ENCODE measurements at places on chromosomes 7 and 10.

DNA sequence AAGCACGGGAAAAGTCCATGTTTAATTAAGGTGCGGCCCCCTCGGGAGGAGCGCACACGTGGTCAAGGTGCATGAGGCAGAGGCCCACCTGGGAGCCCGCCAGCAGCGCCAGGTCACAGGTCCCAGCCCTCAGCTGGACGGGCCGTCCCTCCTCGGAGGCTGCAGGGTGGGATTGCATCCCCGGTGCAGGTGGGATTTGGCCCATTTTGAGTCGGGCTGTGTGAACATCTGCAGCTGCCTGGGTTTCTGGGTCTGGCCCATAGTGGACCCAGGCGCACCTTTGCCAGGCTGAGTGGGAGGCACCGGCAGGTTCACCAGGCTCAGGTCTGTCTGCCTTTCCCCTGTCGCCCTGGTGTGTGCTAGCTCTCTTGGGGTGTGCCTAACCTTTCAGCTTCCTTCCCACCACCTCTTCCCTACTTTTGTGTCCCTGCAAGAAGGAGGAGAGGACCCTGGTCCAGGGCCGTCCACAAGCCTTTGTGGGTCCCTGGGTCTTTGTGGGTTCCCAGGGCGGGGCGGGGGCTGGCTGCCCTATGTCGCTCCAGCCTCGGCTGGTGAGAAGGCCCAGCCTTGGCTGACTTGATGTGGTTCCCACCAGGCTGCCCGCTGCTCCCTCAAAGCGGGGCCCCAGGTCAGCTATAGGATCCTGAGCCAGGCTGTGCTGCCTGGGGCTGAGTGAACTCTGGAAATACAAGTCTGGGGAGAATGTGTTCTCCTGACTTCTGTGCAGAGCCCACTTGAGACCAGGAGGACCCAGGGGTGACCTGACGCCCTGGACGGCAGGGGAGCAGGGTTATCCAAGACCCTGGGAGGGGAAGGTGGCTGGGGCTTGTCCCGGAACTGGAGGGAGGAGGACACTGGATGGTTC lies 186.7 kb upstream of the SHH start:
- no peak for DNase-seq

- DNase-seq = no peak
These were observed 74.1 kb downstream of the ITIH5 start for GRCh38 chr10:7592627-7593026.

DNA sequence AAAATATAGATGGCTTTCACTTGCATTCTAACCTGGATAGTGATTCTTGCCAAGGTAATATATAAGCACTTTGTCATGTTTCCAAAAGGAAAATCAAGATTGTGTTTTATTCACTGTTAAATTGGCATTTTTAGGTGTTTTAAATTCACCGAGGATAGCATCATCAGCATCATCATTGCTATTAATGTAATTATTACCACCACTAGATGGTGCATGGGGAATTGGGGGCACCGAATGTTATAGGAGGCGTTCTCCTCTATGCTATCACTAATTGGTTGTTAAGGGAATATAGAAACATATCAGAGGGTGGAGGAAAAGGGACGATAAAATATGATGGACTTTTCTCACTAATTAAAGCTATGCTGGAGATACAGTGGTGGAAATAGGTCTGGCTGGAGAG lies 95.5 kb downstream of the CELF2 start:
- DNase-seq = no peak

DNA sequence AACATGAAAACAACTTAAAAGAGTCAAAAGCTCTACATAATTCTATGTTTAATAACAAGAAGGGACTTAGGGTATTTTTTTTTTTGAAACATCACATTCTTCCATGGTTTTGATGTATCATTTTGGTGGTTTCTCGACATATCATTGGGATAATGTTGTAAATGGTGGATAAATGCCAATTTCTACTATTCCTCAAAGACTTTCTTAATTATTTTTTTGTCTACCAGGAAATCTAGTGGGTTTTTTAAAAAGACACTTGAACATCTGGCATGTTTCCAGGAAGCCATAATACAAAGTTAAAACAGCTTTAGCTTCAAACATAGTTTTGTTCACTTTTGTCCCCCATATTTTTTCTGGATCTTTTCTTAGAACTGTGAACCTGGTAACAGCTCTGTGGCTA lies 200.4 kb downstream of the DKK1 start:
- DNase-seq = no peak

DNA sequence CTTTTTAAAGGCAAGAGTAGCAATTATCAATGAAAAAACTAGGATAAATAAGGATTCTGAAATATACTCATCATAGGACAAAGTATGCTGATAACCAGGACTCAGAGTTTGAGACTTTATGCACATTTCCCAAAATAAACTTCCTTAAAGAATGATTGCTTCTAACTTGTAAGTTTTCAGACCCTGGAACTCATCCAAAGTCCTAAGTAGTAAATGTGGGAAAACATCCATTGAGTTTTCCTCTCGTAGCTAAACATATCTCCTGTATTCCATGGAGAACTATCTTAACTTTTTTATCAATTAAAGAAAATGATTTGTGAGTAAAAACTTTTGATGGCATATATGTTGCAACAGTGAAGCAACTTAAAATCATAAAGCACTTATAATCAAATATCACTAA lies 285.2 kb upstream of the KLF6 start:
- DNase-seq = no peak

DNA sequence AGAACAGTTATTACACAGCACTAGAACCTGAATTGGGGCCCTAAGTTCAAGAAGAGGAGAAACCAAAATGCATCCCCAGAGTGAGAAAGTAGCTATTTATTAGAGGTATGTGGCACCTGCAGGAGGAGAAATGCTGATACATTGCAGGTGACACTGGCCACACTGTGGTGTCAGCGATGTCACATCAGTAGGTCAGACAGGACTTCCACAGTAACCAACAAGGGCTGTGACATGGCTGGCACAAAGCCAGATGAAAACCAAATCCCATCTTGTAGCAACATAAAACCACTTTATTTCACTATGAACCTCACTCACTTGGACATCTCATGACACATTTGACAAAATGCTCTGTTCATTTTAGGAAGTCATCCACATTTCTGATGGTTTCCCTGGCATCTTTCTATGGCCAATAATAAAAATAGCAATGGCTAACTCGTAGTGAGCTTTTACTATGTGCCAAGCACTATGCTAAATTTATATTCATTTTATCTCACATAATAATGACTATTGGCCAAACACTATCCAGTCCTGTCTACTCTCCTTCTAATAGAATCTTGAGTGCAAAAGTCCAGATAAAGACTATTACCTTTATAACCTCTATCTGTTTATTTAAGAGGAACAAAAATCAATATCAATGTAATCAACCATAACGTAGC lies 154.2 kb downstream of the TSPAN12 start:
- DNase-seq = no peak

GRCh38 chr7:75534727-75535307 lies 42.7 kb downstream of the SPDYE5 start:
- DNase-seq = peak; percentile 85

GRCh38 chr10:43229208-43230061 lies 37.4 kb downstream of the RASGEF1A start:
- DNase-seq = no peak

DNA sequence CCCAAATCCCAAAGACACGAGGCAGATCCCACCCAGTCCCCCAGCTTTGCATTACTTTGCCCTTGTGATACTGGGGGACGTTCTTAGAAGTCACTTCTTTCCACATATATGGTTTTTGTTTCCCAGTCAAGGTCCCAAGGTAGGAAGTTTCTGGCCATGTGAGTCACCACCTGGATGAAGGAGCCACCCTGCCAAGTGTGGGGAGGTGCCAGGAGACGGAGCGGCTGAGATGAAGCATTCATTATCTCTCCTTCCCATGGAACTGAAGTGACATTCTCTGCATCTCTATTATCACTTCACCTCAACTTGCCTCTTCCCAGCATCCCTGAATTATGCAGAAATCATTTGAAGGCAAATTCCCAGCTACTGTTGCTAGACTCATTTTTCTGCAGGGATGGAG lies 136.2 kb upstream of the INSYN2A start:
- DNase-seq = no peak

DNA sequence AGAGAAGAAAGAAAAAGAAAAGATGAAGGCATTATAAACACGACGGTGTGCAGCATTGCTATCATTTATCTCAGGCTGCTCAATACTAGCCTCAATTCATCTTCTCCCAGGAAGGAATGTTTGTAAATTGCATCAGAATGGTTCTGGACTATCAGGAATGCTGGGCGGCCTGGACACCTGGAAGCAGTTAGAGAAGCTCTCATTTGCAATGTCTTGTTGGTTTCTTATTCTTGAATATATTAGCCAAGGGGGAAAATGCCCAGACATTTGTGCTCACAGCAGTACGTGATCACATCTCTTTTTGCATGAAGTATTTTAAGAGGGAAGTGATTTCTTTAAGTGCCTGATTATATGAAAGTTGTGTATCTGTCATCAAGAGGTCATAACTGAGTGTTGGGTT lies 85.6 kb upstream of the IMMP2L start:
- no peak for DNase-seq
